GM12864 (cell line): ENCODE measurements at places on chromosomes 1 and 21.

DNA sequence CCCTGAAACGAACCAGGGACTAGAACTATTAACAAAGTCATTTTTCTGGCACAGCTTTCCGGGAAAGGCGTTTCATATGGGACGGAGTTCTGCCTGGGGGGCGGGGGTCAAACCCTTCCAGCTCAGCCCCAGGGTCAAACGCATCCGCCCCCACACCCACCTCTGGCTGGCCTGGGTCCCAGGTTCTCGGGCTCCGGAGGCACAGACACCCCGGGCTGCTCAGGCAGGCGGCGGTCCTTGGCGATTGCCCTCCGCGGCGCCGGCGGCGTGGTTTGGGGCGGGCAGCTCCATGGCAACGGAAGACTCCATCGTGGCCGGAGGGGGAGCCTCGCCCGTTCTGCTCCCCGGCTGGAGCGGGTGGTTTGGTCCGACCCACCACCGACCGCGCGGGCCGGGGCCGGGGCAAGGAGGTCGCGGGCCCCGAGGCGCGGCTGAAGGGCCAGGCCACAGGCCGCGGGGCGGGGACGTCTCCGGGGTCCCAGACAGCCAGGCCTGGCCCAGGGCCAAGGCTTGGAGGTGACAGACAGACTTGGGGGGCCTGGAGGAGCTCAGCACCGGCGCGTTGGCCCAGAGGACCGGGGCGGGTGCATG, at the start of gene CFAP74:
Gene CFAP74 (minus strand): TSS at position 246 of the 591 bp plus-strand sequence. CDS start 12,830 bp downstream, outside the sequence.
- DNase-seq: no peak

DNA sequence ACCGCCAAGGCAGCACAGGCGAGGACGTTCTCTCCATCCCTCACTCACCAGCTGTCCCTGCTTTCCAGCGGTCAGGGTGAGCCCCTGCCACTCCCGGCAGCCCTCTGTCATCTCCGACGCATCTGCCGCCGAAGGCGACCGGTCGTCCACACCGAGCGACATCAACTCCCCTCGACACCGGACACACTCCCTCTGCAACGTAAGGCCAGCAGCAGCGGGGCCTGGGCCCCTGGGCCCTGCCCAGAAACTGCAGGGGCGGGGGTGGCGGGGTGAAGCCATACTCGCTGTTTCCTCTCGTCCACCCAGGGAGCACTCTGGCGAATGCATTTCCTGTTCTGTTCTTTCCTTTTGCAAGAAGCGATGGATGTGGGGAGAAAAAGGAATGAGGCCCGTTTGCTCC, 93.4 kb upstream of the TMEM51 start:
- DNase-seq: no peak

GRCh38 chr1:158077411-158078256, 84.2 kb downstream of the KIRREL1 start:
- DNase-seq: no peak

DNA sequence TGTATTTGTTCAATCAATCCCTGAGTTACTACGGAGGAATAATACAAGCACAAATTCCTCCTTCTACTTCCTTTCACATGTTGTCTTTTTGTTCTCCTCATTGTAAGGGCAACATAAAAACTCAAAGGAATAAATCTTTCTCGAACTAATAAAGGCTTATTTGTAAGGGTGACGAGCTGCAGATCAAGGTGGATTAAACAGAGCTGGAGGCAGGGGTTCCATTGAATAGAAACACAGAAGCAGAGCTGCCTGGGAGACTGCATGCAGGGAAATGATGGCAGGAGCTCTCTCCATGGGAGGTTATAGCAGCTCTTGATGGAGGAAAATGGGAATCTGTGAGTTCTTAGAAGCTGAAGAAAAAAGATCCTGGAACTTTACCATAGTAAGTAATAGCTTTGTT, 160.2 kb downstream of the CYYR1 start:
- DNase-seq: no peak

DNA sequence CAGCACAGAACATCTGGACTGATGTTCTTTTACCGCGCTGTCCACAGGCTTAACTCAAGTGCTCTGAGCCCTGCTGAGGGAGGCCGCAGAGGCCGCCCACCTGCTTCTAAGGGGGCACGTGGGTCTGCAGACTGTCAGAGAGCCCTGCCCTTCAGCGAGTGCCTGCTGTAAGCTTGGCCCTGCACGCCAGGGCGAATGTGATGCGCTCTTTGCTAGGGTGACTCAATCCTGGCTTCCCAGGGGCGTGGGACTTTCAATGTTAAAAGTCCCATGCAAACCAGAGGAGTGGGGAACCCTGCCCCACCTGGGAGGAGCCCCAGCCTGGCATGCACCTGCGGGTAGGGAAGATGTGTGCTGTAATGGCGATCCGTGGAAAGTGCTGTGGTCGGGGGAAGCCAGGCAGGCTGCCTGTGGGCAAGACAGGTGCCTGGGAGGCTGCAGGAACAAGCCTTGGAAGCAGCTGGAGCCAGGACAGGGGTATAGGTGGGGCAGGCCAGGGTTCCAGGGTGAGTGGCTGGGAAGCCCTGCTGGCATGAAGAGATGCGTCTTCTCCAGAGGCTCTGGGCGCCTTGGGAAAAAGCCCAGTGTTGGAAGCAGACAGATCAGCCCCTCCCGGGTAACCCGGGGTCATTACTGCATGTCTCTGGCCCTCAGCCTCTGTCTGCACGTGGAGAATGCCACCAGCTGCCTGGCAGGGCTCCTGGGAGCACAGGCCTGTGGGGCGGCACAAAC, 594 bp upstream of the PANK4 start:
- peak; percentile 44 for DNase-seq

DNA sequence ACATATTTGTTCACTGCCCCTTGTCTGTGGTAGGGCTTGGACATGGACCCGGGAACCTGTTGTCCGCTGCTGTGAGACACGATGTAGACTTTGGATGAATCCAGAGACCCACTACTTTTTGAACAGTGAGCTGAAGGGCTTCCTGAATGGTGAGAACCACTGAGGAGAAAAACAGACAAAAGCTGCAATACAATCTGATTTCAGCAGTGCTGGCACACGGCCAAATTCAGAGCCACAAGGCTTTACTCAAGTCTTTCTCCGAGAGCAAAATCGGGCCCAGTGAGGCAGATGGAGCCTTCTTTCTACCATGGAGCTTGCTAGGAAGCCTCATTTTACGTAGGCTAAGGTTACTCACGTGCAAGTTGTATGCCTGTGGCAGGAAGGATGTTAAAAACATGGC, 197.6 kb downstream of the SIPA1L2 start:
- no peak for DNase-seq

- DNase-seq: no peak
Observed at GRCh38 chr21:18545908-18546307, 142.3 kb upstream of the TMPRSS15 start.

GRCh38 chr1:54379555-54380289, 26.5 kb downstream of the SSBP3 start:
- no peak for DNase-seq

DNA sequence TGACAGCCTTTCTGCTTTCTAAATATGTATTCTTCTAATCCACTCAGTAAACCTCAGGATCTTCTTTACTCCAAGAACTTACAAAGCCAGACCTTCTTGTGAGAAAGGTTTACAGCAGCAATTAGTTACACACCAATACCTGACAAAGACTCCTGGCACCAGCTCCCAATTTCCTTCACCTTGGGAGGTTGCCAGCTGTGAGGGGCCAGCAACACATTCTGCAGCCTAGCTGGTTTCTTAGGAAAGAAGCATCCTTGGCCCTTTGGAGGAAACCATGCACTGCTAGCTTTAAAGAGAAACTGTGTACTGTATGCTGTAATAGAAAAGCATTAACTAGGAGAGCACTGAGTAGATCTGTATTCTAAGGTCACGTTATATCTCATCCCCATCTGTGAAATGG, 10.8 kb downstream of the FYB2 start:
- no peak for DNase-seq

- DNase-seq: no peak
Observed at GRCh38 chr1:208256556-208256955, 12.4 kb upstream of the PLXNA2 start.
